GM03348 (cell line): ENCODE measurements at places on chromosomes 1 and 21.
A peak's percentile ranks its signal among the peaks of the same experiment; 100 is the strongest.

DNA sequence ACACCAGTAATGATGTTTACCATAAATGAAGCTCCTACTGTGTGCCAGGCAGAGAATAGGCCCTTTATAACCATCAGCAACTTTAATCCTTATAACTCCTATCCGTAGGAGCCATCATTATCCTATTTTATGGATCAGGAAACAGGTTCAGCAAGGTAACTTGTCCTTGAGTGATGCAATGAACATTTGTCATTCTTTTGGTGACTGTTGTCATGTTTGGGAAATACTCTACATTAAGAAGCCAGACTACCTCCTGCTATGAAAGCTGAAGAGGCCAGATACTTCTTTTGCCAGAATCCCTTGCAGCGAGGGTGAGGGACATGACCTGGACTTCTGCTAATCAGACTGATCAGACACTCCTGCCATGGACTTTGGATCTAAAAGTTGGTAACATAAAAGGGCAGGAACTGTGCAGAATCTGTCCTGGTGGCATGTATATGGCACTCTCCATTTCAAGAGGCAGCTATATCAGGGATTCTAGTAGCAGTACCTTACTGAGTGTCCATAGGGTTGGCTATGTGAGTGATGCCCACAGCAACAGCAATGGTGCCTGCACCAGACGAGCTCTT, 33.1 kb upstream of the SRRM1 start:
- DNase-seq = no peak

- DNase-seq = peak; percentile 62
Measured at GRCh38 chr1:7290971-7291970, 479.8 kb upstream of the VAMP3 start.

DNA sequence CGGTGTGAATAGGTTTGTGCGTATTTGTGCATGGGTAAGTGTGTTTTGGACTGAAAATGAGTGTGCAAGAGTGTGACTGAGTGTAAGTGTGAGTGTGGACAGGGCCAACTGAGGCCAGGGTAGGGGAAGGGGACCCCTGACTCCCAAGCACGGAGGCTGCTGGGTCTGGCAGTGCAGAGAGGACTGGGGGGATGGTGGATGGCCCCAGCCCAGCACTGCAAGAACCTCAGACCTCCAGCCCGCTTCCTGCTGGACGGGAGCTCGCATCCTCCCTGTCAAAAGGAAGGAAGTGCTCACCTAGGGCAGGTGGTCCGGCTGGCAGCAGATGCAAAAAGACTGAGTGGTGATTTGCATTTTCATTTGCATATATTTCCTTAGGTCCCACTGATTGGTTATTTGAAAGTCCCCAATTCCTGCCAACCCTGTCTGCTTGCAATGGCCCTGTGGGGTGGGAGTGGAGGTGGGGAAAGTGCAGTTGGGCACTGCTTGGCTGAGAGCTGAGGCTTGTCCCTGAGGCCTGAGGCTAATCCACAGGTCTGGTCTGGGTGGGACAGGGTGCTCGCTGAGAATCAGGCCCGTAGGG, 42.8 kb upstream of the CASZ1 start:
- no peak for DNase-seq

- peak; percentile 10 for DNase-seq
Measured at GRCh38 chr1:83555871-83556270, 443.1 kb downstream of the TTLL7 start.

DNA sequence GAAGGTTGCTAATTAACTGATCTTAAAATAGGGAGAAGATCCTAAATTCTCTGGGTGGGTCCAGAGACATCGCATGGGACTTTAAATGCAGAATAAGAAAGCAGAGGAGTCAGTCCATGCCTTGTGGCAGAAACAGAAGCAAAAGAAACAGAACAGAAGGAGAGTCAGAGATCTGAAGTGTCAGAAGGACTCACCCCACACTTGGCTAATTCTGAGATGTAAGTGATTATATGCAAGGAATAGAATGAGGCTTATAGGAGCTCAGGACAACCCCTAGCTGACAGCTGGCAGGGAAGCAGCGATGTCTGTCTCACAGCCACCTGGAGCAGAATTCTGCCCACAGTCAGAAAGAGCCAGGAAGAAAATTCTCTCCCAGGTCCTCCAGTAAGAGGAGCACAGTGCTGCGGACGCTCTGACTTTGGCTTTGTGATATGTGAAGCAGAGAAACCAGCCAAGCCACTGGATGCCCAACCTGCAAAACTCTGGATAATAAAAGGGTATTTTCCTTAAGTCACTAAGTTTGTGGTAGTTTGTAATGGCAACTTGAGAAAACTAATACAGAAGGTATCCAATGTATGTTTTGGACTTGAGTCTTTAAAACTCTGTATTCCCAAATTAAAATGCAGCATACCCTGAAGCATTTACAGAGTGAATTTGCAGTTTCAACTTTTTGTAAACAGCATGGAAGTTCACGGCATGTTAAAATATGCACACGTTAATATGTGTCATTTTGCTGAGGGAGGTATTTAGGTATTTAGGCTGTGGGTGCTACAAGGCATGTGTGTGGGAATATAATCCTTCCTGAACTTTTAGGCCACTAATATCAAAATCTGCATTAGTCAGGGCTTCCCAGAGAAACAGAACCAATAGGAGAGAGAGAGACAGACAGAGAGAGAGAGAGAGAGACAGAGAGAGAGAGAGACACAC, 388.5 kb downstream of the PCP4 start:
- no peak for DNase-seq

- no peak for DNase-seq
Measured at GRCh38 chr21:37799211-37800056, 116.8 kb downstream of the KCNJ6 start.

- no peak for DNase-seq
Measured at GRCh38 chr1:5099558-5099957, 445.1 kb downstream of the AJAP1 start.

DNA sequence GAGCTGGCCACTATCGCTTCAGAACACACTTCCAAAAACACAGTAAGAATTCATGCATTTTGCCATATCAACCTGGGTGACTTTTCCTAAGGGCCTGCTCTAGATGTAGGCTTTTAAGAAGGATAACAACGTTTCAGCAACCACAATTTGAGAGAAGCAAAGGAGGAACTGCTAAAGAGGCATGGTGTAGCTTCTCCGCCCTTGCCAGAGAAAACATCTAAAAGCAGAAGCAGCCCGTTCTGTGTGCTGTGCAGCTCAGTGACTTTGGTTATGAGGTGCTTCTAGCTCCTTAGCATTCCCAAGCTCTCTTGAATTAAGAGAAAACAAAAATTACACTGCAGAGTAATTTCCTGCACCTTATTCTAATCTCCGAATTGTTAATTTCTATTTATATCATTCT, 2.7 kb downstream of the PER3 start:
- no peak for DNase-seq

- no peak for DNase-seq
Measured at GRCh38 chr1:201253906-201254624, 29.2 kb upstream of the PKP1 start.

GRCh38 chr1:221774054-221774842, 32.4 kb upstream of the DUSP10 start:
- no peak for DNase-seq

- DNase-seq = peak; percentile 83
Measured at GRCh38 chr1:44609412-44609767, 64.9 kb downstream of the TMEM53 start.

GRCh38 chr1:209807509-209807908, 1.6 kb upstream of the IRF6 start:
- no peak for DNase-seq

GRCh38 chr1:51578383-51579109, 38.3 kb upstream of the OSBPL9 start:
- no peak for DNase-seq

GRCh38 chr1:50633465-50633864, 210.2 kb upstream of the DMRTA2 start:
- DNase-seq = no peak

DNA sequence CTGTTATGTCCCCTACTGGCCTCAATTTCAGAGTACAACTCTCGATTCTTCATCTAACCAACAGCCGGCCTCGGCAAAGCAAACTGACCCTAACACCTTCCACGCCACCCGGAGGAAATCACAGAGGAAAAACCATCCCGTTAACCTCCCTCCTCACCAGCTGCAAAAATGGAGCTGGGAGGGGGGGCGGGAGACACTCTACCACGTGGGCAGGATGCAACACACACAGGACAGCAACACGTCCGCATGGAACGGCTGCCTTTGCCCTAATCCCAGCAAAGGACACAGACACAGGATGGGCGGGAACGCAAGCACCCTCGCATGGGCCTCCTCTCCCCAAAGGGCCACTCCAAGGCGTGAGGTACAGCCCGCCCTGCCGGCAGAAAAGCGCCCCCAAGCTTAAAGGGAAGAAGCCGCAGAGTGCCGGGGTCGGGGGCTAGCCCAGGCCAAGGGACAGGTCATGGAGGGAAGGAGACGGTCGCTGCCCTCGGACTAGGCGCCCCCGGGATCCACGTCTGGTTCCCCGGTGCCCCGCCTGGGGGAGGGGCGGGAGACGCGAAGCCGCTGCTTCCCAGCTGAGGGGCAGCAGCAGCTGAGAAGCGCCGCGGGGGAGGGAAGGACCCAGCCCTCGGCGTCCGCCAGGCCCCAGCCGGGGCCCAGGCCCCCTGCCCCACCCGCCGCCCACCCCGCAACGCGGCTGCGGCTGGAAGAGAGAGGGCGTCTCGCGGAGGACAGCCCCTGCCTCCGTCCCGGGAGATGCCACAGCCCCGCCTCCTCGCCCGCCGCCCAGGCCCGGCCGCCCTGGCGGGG, 590 bp downstream of the FOXJ3 start:
- DNase-seq = peak; percentile 78

DNA sequence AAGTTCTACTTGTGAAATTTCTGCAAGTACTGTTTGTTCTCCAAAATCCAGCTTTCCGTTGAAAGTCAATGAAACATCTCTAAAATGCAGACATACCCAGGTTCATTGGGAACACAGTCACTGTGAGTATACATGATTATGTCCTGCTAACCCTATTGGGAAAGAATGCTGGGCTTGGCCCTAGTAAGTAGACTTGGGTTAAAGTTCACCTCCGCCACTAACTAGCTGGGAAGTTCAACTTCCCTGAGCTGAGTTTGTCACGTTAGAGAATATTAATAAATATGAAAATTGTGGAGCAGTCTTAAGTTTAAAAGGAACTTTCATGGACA, 10.5 kb upstream of the PGD start:
- no peak for DNase-seq

- DNase-seq = no peak
Measured at GRCh38 chr1:33547576-33547975, 75.1 kb downstream of the ZSCAN20 start.

DNA sequence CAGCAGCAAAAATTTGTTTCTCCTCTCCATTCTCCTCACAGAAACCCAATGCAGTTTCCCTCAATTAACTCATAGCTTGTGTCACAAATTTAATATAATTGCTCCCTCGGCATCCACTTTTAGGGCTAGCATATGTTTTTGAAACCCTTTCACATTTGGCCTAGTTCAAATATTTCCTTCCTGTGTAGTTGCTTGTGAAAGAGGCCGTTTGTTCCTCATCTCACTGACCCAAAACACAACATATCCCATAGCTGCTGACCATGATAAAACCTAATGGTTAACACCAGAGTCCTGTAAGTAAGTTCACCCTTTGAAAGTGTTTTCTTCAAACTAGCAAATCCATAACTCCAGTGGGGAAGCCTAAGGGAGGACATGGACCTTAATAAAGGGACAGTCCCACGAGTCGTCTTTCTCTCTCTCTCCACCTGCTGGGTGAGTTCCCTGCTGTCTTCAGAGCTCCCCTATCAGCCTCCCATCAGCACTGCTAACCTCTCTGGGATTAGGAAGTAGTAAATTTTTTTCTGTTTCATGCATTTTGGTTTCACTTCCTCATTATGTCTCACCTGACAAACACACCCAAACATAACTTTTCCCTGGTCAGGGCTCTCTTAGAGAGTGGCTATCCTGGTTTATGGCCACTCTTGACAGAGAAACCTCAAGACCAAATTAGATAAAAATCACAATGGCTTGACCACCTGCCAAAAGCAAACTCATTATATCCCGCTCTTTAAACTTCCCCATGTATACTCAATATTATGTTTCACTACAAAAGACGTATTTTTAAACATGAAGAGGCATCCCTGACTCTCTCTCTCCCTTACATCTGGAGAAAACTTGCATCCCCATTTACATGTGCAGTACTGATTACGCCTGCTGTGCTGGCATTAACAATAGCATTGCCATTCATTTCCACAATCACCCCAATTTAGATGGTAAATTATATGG, 177.7 kb upstream of the HP1BP3 start:
- DNase-seq = no peak

- DNase-seq = no peak
Measured at GRCh38 chr21:39123375-39123774, 59.9 kb downstream of the PSMG1 start.

GRCh38 chr1:181645171-181645570, 161.9 kb downstream of the CACNA1E start:
- no peak for DNase-seq

- DNase-seq = no peak
Measured at GRCh38 chr1:8767006-8767405, 50.4 kb downstream of the RERE start.

DNA sequence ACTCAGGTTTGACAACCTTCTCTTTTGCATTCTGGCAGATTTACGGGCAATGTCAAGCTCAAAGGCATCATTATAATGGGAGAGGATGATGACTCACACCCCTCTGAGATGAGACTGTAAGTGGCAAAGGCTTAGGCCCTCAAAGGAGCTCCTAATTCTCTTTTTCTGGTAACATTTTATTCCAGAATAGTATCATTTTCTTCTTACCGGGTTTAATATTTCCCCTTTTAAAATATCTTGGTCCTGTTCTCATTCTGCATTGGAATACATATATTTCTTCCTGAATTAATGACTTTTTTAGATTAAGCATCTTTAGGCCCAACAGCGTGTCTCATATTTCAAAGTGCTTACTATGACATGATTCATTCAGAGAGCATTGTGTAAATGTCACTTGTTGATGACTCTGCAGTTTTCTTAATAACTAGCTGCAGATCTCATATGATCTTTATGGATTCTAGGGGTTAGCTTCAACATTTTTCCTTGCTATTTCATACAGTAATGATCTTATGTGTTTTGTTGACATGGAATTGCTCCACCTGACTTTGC, 1.7 kb downstream of the PITHD1 start:
- DNase-seq = peak; percentile 41

- DNase-seq = no peak
Measured at GRCh38 chr1:68429233-68429808, 20.4 kb downstream of the RPE65 start.

GRCh38 chr1:151693057-151693651, 23.4 kb downstream of the CELF3 start:
- peak; percentile 64 for DNase-seq

- DNase-seq = no peak
Measured at GRCh38 chr1:182702826-182703524, 18.6 kb upstream of the RGS8 start.

DNA sequence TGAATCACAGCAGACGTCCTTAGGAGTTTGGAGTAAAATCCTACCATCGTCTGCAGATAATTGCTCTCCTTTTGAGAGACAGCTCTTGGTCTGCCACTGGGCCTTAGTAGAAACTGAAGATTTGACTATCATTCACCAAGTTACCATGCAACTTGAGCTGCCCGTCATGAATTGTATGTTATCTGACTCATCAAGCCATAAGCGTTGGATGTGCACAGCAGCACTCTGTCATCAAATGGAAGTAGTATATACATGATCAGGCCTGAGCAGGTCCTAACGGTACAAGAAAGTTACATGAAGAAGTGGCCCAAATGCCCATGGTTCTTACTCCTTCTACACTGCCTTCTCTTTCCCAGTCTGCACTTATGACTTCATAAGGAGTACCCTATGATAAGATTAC, 317.8 kb downstream of the GPATCH2 start:
- DNase-seq = no peak
